A549 treated with DMSO at 1 μM for 4 hours (cell line): ENCODE measurements at places on chromosomes 5 and 9. TPM values are rescaled to one million over a fixed set of nuclear protein-coding genes. Genes with fewer than 3 reads are reported as not detected.

Gene FABP6
- 0.57 to 1.0 TPM (median 0.85 TPM) in 5 replicates for total RNA-seq

Gene PSD2
- total RNA-seq = 0.02 to 0.05 TPM (median 0.04 TPM) in 5 replicates

Gene GRXCR2
- not detected in 5 replicates for total RNA-seq

Gene COL27A1
- 10.6 to 16.2 TPM (median 14.5 TPM) in 5 replicates for total RNA-seq

Gene BTNL8
- not detected in 5 replicates for total RNA-seq

Gene PALM2AKAP2
- total RNA-seq = 0.36 to 0.99 TPM (median 0.55 TPM) in 5 replicates

Gene INSL4
- total RNA-seq = 15.5 to 19.2 TPM (median 18.0 TPM) in 5 replicates

Gene GNG10
- 58.2 to 72.1 TPM (median 63.6 TPM) in 5 replicates for total RNA-seq

Gene SH3GLB2
- total RNA-seq = 36.9 to 52.6 TPM (median 49.2 TPM) in 5 replicates
